ENCODE measurements at places on chromosomes 16 and 17.

DNA sequence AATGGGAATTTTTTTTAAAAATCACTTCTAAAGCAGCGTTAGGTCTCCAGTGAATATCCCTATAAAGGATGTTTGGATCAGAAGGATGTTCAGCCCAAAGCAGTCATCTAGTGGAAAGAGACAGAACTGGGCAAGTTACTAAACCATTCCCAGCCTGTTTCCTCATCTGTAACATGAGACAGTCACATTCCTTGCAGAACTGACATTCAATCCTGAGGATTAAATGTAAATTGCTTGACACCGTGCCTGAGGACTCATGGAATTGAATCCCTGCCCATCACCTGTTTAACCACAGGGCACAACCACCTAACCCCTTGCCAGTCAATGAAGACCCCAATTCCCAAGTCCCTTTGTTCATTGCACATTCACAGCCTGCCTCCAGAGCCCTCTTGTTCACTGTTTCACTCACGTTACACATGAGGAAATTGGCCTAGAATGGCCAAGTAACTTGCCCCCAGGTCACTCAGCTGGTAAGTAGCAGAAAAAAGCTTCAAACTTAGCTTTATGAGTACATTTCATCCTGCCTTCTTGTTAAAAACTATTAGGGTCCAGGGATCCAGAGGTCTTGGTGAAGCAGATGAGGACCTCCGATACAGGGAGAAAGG is 1.4 kb downstream of the CMTM2 start:
- DNase-seq: no peak

DNA sequence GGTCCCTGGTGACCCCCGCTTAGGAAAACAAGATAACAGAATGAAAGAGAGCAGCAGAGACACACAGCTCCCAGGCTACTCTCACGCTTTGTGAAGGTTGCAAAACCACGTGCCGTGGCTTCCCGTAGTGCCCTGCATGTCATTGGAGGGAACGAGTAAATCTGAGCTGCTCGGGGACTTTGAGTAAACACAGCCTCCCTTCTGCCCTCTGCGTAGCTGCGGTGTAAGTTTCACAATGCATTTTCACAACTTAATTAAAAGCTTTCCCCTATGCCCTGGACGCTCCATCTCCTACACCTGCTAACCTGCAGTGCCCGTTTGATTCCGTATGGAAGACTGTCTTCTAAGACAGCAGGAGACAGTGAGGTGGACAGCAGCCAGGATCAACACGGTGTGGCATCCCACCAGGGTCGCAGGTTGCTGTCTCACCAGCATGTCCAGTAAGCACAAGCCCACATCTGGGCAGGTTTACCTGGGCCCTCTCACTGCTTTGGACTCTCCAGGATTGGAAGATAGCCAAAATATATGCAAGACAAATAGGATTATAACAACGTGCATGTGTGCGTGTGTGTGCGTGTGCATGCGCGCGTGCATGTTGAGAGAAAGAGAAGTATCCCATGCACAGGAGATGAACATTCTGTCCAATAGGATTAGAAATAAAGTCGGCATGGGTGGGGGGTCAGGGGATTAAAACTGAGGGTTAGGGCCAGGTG is 116.4 kb upstream of the RCVRN start:
- DNase-seq: no peak

DNA sequence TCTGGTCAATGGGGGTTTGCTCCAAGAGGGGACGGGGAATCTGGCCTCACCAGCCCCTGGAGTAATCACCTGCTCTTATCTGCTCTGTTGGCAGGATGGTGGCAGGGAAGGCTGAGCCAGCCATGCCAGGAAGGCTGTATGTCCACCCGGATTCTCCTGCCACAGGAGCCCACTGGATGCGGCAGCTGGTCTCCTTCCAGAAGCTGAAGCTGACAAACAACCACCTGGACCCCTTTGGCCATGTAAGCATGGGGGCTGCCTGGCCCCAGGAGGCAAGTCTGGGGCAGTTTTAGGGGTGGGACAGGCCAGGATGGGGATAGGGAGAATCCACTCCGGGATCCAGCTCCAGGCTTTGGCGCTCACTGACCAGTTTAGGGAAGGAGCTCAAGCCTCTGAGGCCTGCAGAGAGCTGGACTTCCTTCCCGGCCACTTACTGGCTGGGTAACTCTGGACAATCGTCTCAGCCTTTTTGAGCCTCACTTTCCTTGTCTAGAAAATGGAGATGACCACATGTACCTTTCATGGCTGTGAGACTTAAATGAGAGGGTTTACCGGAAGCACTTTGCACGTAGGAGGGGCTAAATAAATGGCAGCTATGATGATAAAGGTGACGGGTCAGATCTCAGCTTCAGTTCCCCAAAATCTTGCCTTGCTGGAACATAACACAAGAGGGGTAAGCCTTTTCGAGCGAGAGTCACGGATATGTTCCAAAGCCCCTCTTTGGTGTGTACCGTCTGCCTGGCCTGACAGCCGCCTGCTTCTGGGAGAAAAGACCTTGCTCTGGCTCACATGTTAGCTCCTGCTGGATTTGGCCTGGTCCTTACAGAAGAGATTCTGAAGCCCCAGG is 15.4 kb downstream of the TBX4 start:
- no peak for DNase-seq

GRCh38 chr16:48223490-48223889 is 20.6 kb upstream of the LONP2 start:
- no peak for DNase-seq

DNA sequence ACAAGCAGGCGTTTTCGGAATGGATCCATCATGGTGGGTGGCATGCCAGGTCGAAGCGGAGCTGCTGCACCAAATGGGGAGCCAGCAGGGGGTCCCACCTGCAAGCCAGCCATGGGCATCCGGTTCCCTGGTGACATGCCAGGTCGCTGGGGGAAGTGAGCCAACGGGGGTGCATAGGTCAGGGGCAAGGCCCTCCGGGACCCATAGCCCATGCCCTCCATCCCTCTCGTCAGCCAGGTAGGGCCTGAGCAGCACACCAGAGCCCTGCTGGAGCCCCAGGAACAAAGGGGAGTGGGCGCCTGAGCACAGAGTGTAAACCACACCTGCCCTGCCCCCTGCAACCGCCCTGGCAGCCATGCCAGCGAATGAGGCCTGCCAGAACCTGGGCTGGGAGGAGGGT is 5.0 kb downstream of the SMARCD2 start:
- DNase-seq: no peak

DNA sequence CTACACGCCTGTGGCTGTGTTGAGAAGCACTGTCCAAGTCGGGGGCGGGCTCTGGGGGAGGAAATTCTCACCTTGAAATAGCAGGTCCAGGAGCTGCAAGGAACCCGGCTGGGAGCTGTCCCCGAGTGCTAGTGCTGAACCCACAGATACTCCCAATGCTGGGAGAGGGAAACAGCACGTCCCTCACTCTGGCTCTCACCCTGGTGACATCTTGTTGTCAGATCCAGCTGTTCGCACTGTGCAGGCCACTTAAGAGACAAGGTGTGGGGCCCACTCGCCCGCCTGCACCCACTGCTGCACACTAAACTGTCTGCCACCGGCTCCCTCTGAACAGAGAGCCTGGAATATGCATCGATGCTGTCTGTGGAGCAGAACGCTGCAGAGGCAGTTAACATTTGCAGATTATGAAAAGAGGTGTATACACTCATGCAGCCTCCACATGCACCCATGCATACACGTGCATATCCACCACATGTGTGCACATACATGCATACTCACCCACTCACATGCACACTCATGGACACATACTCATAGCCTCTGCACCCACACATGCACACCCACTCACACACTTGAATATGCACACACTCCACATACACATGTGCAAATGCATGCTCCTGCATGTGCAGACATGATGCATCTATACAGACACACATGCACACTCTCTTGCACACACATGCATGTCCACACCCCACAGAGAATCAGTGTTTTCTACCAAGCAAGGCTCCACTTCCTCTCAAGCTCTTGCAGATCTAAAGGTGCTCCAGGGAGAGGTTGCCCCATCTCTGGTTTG is 42.0 kb downstream of the MGAT5B start:
- DNase-seq: no peak

- no peak for DNase-seq
Measured at GRCh38 chr16:71767060-71767900, 41.4 kb downstream of the AP1G1 start.

GRCh38 chr16:64773638-64774037 is 348.2 kb downstream of the CDH11 start:
- DNase-seq: no peak

DNA sequence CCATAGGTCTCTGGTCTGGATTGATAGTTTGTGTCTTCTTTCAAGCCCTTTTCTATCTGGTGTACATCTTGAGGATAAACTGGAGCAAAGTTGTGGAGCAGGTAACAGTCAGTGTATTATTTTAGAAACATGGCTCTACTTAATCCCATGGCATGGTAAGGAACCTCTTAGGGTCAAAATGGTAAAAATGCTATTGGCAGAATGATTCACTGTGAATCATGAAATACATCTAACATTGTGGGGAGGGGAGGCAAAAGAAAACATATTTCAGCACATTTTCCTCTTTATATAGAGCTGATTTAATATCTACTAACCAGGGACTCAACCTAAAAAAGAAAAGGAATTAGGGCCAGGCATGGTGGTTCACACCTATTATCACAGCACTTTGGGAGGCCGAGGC is 17.9 kb upstream of the ALDH3A2 start:
- DNase-seq: no peak

DNA sequence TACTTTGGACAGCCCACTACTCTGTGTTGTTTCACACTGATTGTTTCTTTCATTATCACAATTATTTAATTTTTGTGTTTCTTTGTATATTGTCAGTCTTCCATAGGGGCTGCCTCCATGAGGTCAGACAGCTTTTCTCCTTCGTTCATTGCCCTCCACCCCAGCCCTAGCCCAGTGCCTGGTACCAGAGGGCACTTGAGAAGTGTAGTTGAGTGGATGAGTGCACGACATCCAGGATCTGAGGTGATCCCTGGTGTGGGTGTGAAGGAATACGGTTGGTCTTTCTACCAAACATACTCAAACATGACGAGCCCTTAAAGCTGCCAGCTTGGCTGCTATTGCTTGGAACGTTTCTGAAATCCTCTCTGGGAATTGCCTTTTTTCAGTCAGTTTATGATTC is 37.9 kb downstream of the DHRS7B start:
- no peak for DNase-seq
